ENCODE measurements at places on chromosomes 1 and 21.
A peak's percentile ranks its signal among the peaks of the same experiment; 100 is the strongest.

GRCh38 chr1:15420853-15421465 is 11.3 kb downstream of the EFHD2 start:
- DNase-seq, result no peak

DNA sequence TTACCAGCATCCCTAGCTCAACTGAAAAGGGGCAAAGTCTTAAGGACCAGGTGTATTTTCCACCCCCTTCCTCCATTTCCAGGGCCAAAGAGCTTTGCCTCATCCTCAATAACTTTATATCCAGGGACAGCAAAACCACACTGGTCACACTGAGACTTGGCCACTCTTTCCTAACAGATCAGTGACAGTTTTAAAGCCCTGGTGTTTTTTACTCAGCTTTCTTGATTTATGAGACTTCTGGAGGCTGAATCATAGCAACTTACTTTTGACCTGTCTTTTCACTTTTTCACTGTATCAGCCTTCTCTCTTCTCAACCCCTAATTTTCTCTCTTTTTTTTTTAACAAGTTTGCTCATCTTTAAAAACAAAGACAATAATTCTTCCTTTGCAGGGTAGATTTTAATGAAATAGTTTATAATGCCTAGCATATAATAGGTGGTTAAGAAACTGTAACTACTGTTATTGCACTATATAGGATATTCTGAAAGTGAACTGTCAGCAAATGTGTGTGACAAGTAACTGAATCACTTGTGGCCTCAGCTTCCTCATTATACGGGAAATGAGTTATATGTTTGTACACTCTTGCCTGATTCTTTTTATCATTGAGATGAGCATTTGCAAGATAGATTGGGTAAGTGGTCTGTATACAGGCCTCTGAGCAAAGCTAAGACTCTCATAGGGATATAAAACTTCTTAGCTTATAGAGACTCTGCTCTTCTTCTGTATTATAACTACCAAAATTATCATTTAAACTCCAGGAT is 19.7 kb upstream of the DYNLT5 start:
- DNase-seq, result no peak

GRCh38 chr1:178238722-178239510 is 145.0 kb downstream of the RASAL2 start:
- no peak for DNase-seq

DNA sequence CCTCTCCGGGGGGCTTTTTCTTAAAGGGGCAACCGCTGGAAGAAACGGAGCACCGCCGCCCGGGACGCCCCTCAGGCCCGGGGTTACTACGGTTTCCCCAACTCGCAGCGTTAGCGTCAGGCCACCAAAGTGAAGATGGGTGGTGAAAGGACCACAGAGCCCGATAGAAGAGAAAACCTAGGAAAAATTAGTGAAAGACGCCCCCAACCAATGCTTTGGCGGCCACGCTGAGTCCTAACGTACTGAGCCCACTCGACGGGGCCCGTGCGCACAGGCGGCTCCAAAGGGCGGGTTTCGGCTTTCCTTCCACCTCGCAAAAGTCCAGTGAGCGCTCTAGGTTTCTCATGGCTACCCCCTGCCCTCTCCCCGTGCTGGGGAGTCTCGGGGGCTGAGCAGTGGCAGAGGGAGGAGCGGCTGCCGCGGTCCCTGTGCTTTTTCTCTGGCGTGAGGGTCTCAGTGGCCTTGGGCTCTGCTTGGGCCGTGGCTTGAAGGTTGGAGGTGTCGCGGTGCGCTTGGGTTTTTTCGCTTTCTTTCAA is 12.2 kb upstream of the SPEN start:
- no peak for DNase-seq

DNA sequence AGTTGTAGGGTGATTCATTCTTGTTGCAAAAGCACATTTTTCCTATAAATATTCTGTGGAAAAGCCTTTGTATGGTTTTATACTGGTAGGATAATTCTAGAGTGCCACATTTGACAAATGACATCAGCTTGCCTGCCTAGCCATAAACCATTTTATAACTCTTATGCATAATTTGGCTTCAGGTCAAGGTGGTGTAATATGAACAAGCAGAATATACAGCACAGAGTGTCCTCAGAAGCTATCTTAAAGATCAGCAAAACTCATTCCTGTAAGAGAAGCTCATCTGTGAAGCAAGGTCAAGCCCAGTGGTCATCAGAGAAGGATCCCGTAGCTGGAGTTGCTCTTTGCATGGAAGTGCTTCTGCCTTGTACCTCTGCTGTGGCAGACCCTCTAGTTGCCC is 24.0 kb upstream of the C1orf21 start:
- DNase-seq, result no peak

DNA sequence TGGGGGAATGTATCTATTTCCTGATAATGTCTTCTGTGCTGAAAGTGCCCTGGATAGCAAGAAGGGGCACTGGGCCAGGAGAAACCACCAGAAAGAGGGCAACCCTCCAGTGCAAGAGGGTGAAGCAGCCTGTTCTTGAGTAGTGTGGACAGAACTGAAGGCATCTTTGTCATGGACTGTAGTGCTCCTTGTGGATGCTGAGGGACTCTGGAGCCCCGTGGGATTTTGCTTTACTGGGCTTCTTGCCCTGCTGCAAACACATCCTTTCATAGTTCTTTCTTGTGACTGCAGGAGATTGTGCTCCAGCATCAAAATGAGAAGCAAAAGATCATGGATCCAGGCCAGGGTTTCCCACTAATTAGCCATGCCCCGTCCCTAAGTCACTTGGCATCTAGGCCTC is 300.6 kb downstream of the ZNF326 start:
- DNase-seq, result no peak

GRCh38 chr1:173914366-173914871 is 2.7 kb downstream of the SERPINC1 start:
- DNase-seq, result no peak

- peak; percentile 22 for DNase-seq
Measured at GRCh38 chr21:36422279-36423098, 37.3 kb downstream of the CHAF1B start.

GRCh38 chr1:5156416-5157120 is 502.2 kb downstream of the AJAP1 start:
- no peak for DNase-seq

GRCh38 chr1:187725216-187725615 is 896.5 kb downstream of the PLA2G4A start:
- DNase-seq, result no peak

GRCh38 chr1:204874274-204874673 is 3.6 kb downstream of the NFASC start:
- no peak for DNase-seq

GRCh38 chr1:23480187-23481025 is 3.6 kb downstream of the ASAP3 start:
- DNase-seq, result no peak

- DNase-seq, result no peak
Measured at GRCh38 chr1:48374785-48375184, 97.2 kb downstream of the SPATA6 start.

DNA sequence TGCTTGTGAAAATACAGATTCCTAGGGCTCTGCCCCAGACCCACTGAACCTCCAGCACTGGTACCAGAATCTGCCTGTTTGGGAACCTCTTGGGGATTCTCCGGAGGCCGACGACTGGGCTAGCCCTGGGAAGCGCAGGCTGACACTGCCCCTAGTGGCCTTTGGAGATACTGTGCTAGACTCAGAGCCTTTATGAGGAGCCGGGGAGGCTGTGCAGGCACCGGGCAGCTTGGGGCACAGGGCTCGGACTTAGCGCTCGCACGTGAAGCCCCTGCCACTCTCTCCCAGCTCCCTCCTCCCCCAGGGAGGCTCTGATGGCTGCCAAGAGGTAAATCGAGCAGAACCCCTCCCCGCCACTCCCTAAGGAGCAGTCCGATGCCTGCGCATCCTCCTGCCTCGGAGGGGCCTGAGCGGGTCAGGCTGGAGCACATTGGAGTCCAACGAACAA is 144.6 kb upstream of the TNR start:
- DNase-seq, result no peak

DNA sequence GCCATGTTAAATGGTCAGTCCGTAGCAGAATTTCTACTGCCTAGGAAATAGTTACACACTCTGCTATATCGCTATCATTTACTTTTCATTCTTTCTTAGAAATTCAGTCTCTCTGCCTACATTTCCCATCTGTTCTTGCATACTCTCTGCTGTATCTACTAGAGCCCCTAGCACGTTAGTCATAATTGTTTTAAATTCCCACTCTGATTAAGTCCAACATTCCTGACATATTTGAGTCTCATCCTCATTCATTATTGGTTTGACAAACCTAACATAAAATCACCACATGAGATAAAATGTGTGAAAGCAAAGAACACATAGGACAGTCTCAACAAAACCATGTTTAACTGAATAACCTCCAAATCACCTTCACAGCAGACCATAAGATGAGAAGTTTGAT is 513.6 kb downstream of the PLPP3 start:
- DNase-seq, result no peak

GRCh38 chr1:22780696-22781095 is 70.1 kb downstream of the EPHB2 start:
- DNase-seq, result no peak

DNA sequence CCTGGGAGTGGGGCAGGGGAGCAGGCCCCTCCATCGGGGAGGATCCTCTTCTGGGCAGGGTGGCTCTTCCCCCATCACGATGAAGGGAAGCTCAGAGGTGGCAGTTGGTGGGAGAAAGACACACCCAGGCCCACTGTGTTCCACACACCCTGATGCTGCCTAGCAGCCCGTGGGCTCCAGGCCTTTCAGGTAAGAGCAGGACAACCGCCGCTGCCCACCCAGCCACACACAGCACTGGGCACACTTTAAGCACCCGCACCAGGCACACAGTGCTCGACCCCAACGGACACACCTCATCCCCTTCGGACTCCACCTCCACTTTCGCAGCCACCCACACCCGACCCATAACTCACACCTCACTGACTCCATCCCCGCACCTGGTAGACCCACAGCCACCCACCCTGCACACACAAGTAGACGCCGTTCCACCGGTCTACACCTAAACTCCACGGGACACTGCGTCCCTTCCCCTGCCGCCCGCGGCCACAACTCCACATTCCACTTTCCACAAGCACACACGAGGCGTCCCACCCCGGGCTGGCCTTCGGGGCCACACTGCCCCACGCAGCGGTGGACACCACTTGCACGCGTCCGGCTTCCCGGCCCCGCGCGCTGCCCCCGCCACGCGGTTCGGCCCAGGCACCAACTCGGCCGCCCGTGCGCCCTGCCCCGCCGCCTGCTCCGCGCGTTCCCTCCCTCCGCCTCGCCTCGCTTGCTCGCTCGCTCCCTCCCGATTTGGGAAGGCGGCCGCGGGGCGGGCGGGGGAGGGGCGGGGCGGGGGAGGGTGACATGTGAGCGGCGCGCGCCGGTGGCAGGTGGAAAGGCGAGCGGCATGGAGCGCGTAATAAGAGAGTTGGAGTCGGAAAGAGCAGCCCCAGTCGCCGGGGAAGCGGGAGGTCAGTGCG is at the start of gene KCNQ4:
Gene KCNQ4 (plus strand): TSS at position 787 of the 905 bp plus-strand sequence. CDS start 307 bp downstream, outside the sequence.
- DNase-seq, result no peak

DNA sequence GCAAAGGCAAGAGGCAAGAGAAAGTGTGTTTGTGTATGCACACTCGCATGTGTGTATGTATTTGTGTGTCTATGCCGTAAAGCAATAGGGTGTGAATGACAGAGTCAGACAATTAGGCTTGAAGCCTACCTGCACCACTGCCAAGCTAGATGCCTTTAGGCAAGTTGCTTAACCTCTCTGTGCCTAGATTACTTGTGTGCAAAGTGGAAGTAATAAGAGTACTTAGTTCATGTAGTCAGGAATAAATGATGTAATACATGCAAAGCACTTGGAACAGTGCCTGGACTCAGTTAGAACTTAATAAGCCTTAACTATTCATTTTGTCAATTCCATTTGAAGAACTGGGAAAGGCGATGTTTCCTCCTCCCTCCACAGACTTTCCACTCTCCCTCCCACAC is 31.7 kb downstream of the LAMB3 start:
- peak; percentile 98 for DNase-seq

- DNase-seq, result no peak
Measured at GRCh38 chr1:19564366-19564765, 79.0 kb upstream of the CAPZB start.

DNA sequence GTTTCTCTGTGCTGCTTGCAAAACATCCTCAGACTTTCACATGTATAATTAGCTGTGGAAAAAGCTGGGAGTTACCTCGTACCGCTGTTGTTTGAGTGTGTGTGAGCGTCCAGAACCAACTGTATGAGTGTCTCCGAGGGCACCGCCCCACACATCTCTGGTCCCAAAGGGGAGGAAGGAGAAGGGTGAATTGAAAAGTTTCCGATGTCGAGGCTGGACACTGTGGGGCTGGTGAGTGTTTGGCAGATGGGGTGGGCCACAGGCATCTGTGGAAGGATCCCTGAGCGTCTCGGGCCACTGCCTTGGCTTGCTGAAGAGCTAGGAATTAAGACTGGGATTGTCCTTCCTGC is 1.2 kb downstream of the ATP2B4 start:
- DNase-seq, result no peak

DNA sequence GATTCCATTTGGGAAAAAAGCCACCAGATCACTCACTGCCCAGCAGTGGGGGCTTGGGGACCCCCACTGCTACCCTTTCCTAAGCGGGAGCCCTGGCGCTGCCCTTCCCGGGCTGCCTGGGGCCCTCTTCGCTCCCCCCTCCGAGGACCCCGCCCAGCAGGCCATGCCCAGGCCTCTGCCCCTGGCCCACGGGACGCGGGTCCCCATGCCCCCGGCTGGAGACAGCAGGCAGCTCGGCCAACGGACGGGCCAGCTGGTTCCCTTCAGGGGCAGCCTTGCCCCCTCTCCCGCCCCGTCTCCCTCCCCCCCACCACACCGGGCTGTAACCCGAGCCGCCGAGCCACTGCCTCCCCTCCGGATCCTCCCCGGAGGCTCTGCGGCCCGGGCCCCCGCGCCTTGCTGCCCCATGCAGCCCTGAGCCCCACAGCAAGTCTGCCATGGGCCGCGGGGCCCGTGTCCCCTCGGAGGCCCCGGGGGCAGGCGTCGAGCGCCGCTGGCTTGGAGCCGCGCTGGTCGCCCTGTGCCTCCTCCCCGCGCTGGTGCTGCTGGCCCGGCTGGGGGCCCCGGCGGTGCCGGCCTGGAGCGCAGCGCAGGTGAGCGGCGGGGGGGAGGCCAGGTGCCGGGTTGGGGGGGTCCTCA is at the start of gene MMP23B:
Gene MMP23B (plus strand): TSS at position 392 of the 639 bp plus-strand sequence. CDS start 46 bp downstream, at position 438.
- no peak for DNase-seq

Measured in SK-N-MC (cell line).